ENCODE measurements at places on chromosomes 3 and 15.

- DNase-seq, result no peak
Measured at GRCh38 chr3:178982137-178982536, 89.5 kb downstream of the ZMAT3 start.

DNA sequence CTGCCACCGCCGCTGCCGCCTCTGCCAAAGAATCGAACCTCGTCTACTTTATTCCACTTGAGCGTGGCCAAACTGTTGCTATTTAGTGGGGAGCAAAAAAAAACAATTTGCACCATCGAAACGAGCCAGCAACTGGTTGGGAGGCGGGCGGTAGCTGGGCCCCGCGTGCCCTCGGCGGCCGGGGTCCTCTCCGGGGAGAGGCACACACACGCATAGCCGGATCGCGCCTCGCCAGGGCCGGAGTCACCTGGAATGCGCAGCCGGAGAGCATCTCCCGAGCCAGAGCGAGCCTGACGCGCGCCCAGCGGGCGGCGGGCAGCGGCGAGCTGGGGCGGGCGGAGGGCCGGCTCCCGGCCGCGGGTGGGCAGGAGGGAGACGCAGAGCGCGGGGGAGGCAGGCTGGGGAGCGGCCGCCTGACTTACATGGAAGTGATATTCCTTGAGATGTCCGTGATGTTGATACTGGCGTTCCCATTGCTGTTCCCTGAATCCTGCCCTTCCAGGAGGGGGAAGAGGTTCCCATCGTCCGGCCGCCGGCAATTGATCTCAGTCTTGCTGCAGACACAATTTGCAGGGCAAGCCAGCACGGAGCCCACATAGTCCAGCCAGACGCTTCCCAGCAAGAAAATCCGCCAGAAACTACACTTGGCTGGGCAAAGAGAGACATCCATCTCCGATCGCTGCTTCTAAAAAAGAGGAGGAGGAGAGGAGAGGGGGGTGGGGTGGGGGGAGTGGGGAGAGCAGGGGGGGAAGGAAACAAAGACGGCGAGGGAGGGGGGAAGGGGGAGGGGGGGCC is 858 bp downstream of the NTRK3 start:
- DNase-seq, result peak; percentile 26

DNA sequence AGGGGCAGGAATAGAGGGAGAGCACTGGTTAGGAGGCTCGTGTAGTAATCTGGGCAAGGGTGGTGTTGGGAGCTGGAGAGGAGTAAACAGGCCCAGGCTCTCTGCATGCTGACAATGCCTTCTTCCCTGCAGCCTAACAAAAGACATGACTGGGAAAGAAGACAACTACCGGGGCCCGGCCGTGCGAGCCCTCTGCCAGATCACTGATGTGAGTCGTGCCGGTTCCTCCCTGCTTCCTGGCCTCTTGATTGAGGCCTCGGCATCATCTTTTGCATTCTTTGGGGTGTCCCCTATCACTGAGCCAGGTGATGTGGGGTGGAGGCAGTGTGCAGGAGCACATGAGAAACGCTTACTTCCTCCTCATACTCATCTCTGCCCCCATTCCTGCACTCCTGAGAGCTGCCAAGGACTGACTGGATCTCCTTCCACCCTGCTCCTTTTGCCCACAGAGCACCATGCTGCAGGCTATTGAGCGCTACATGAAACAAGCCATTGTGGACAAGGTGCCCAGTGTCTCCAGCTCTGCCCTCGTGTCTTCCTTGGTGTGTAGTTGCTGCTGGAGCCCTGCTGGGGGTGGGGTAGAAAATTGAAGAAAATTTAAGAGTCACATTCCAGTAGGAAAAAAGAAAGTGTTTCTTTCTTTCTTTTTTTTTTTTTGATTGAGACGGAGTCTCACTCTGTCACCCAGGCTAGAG is 5.3 kb downstream of the COPG1 start:
- DNase-seq, result no peak

- DNase-seq, result no peak
Measured at GRCh38 chr3:13594991-13595421, 46.1 kb downstream of the FBLN2 start.

DNA sequence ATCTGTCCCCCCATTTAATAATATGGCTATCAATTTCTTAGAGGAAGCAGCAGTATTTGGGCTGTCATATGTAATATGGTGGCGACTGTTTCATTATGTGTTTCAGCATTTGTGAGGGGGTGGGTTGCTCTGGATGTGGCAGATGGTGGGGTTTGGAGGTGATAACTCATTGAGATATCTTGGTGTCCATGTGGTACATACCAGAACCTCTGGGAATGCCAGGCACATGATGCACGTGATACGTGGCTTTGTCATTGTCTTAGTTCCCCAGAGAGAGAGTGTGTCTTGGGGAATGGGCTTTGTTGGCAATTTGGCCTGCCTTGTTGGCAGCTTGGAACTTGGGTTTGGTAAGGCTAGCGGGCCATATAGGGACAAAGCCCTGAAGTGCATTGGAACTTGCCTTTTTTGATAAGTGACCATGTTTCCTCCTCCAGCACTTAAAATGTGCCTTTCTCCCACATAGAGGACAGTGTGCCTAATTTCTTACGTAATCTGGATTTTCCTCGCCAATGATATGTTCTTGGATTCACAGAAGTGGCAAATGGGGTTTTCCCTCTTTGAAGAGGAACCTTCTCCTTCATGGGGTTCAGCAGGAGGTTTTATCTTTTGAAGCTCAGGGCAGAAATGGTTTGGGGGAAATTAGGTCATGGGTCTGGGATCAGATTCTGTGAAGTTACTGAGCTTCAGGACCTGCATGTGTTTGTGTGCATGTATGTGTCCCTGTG is 79.5 kb downstream of the DNASE1L3 start:
- DNase-seq, result no peak

- no peak for DNase-seq
Measured at GRCh38 chr3:170741756-170742529, 128.1 kb downstream of the RPL22L1 start.

- DNase-seq, result peak; percentile 3
Measured at GRCh38 chr15:68380456-68380855, 51.5 kb downstream of the ITGA11 start.

DNA sequence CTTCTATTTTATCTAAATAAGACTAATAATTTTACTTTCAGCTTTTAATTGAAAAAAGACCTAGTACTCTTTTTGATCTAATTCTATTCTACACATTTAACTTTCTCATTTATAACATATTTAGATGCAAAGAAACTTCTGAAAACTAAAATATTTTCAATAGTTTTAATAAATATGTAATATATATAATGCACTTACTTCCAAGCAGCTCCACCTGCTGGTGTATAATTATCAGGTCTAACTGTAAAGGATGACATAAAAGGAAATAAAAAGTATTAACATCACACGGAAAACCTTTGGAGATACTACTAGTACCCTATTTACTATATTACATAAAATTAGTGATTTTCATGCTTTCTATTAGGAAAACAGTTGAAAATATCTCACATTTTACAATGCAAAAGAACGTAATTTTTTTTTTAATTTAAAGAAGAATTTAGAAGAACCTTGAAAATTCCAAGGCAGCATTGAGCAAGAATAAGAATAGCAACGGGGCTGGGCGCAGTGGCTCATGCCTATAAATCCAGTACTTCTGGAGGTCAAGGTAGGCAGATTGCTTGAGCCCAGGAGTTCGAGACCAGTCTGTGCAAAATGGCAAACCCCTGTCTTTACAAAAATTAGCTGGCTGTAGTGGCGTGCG is 10.2 kb downstream of the PLSCR5 start:
- DNase-seq, result no peak

GRCh38 chr15:100049936-100050876 is 291.6 kb downstream of the ADAMTS17 start:
- DNase-seq, result no peak

- no peak for DNase-seq
Measured at GRCh38 chr15:41671656-41672648, 11.7 kb downstream of the MGA start.

GRCh38 chr3:141328286-141329166 is 39.8 kb upstream of the ZBTB38 start:
- DNase-seq, result peak; percentile 27

- no peak for DNase-seq
Measured at GRCh38 chr3:123193448-123194101, 8.2 kb upstream of the SEC22A start.

DNA sequence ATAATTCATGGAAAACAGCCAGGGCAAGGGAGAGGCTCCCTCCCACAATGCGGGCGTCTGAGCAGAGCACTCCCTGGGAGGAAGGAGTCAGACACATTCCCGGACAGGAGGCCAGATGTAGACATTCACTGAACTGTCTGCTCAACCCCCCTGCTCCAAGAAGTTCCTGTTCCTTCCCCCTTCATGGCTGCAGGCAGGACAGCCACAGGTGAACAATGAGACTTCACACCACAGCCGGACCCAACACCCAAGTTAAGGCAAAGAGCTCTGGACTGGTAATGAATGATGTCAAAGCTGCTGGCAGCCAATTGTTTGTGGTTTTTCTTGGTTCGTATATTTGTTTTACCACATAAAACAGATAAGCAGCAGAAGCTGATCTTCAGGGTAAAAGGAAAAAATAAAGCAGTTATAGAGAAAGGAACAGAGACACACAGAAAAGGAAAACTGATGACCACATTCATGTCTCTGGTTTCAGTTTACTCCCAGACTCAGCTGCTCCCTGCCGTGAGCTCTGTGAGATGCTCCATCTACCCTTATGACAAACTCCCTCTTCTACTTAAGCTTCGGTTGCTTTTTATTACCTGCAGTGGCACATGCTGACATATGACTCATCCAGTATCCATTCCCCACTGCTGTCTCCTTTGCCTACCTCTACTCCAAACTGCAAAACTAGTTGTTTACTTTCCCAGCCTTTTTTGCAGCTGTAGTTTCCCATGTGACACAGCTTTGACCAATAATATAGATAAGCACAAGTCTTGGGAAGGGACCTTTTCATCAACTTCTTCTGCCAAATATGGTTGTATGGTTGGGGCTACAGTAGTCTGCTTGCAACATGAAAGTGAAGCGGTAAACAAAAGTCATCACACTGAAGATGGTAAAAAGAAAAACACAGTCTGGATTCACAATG is 33.1 kb downstream of the DZIP1L start:
- no peak for DNase-seq

- DNase-seq, result no peak
Measured at GRCh38 chr3:103977417-103977816, 1389.3 kb upstream of the ALCAM start.

DNA sequence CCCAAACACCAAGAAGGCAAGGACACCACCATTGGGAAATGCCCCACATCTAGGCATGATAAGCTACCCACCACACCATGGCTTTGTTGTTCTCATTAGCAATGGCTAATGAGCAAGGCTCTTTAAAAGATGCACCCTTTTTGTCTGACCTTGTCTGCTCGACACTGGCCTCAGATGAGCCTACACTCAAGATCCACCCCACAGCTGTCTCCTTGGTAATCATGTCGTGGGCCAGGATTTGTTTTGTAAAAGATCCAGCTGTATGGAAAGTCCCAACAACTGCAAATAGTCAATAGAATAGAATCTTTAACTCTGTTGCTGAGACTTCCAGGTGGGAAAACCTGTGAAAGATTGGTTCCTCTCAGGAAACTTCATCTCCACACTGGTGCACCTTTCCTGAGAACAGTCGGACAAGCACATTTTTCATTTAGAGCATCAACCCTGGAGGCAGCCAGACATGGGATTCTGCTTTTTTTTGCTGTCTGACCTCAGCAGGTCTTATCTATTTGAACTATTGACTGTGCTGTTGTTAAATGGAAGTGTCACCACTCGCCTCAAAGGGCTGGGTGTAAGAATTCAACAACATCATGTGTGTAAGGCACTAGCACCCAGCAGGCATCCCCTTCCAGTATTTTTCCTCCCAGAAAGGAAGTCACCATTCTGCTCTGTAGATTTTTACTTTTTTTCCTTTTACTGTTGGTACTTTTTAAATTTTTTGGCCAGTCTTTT is 35.5 kb downstream of the DUT start:
- DNase-seq, result no peak

DNA sequence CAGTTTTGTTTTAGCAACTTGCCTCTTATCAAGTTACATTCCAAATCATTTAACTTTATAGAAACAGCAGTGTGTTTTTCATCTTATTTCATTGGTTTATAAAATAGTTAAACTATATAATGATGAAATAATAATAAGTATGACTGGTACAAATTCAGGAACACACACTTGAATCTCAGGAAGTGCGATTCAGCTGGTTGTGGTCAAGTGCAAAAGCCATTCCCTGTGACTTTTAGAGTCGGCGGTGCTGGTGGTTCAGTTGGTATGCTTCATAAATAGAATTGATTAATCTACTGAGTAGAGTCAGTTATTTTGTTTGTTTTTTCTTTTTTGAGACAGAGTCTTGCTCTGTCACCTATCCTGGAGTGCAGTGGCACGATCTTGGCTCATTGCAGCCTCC is 22.7 kb downstream of the SACM1L start:
- no peak for DNase-seq

DNA sequence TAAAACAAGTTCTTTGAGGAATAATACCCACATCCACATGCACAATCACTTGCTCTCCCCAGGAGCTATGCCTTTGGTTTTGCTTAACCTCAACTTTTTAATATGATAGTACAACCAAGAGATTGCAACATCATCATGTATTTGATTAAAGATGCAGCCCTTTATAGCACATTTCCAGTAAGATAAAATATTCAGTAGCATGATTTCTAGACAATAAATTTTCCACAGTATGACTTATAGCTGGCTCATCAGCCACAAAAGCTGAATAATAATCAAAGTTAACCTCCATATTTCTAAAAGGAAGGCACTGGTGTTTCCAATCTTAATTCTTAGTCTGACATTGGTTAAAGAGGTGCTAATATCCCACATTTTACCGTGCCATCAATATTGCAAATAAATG is 622.5 kb downstream of the TBL1XR1 start:
- DNase-seq, result no peak

GRCh38 chr3:195405651-195406050 is 37.2 kb downstream of the ACAP2 start:
- no peak for DNase-seq

DNA sequence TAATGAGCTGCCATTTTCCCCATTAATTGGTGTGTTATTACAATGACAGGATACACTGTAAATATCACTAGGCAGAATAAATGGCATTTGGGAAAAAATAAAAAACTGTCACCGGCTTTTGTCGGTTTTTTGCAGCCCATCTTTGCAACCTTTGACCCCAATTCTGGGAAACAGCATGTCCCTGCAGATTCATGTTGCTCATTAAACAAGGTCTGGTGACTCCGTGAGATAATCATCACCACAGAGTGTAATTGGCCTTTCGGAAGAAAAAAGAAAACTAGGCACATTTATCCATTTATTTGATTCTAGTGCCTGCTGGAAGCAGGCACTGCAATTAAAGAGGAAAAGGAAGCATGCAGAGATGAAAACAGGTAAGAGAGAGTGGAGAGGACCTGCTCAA is 64.5 kb downstream of the TRAT1 start:
- DNase-seq, result no peak

GRCh38 chr3:117752984-117753717 is 1043.6 kb downstream of the TUSC7 start:
- DNase-seq, result no peak

DNA sequence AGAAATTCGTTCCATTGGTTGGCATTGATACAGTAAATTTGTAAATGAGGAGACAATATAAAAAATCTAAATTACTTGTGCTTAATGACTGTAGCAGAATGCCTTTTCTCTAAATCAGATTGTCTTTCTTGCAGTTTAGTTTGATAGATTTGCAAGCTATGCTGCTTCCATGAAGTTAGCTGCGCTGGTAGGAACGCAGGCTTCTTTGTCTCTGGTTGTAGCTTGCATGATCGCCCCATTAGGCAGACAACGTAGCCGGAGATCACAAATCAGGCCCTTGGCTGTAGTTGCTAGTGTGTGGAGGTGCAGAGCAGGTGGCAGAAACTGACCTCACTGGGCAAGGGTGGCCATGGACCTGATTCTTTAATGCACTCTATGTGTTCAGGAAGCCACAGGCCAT is 6.1 kb downstream of the ZIC1 start:
- DNase-seq, result no peak

- no peak for DNase-seq
Measured at GRCh38 chr3:157120071-157120892, 39.7 kb downstream of the CCNL1 start.

- no peak for DNase-seq
Measured at GRCh38 chr3:81105206-81105605, 656.2 kb downstream of the GBE1 start.

All from activated T-cell treated with anti-CD3 and anti-CD28 coated beads, Interleukin-2, amount 50 U/mL, for 48 hours (primary cell).